ENCODE measurements at places on chromosomes 5 and 9.
A peak's percentile ranks its signal among the peaks of the same experiment; 100 is the strongest.

- no peak for DNase-seq
These were observed 2.5 kb downstream of the CEP78 start for GRCh38 chr9:78238046-78239038.

GRCh38 chr5:135332519-135333150 lies 66.4 kb downstream of the MACROH2A1 start:
- DNase-seq = peak; percentile 92

- no peak for DNase-seq
These were observed 87.5 kb downstream of the SCAMP1 start for GRCh38 chr5:78447775-78448424.

DNA sequence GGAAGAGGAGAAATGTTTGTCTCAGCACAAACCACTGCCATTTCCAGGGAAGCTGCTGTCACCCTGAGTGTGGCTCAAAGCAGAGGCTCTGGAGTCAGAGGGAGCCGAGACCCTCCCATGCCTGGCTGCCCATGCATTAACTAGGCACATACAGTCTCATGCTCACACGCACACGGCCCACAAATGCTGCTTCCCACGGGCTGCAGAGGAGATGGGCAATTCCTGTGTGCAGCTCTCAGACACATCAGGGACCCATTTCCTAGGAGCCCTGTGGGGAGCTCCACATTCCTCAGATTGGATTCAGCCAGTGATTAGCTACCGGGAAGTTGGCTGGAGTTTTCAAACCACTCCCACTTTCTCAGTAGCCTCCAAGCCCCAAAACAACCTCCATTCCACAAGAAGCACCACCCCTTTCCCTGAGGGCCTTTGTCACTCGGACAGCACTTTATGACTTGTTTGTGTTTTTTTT lies 9.1 kb upstream of the PTGES start:
- DNase-seq = peak; percentile 73

Measured in adipocyte (in vitro differentiated cells).